ENCODE measurements at places on chromosomes 11 and 22.

DNA sequence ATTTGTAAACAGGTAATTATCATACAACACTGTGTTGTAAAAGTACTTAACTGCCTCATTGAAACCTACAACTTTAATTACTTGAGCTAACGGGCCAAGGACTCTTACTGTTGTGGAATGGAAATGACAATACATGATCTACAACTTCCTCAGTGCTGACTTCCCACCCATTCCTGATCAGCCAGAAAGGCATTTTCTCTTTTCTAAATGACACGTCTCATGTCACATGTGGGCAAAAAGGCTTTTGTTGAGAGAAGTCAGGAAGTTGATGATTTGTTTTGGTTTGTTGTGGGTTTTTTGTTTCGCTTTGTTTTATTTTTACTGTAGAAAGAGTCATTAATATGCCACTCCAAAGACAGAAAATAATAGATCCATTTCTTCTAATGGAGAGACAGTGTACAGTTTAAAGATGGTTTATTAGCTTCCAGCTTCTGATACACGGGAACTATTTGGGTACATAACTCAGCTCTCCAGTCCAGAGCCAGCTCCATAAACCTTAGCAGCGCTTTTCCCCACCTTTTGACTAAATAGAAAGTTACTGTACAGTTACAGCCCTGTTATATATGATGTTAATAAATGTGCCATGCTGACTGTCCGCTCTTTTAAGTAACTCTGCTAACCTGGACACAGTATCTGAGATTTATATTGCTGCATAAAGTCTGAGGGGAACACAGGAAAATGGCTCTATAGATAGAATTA, 509.4 kb upstream of the API5 start:
- DNase-seq, result no peak

DNA sequence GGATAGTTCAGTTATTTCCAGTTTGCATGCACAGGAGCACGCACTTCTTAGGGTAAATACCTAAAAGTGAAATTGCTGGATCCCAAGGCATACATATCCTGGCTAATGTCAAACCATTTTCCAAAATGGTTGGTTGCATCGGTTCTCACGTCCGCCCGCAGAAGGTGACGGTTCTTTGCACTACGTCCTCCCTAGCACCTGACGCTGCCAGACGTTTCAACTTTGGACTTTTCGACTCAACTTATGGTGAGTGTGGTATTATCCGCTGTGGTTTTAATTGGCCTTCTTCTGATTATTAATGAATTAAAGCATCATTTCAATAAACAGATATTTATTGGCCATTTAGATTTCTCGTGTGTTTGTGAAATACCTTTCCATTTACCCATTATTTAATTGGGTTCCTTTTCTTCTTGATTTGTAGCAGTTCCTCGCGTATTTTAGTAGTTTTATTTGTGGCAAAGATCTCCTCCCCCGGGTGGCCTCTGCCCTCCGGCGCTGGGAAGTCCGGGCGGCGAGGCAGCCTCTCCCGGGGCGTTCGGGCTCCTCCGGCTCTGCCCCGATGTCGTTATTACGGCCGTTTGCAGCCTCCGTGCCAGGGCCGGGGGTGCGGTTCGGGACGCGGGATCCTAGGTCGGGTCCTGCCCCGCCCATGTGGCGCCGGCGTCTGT, at the start of gene JHY:
TSS of gene JHY (plus strand) at position 571 of the 668 bp plus-strand sequence. CDS start 3,091 bp downstream, outside the sequence.
- peak; percentile 90 for DNase-seq

DNA sequence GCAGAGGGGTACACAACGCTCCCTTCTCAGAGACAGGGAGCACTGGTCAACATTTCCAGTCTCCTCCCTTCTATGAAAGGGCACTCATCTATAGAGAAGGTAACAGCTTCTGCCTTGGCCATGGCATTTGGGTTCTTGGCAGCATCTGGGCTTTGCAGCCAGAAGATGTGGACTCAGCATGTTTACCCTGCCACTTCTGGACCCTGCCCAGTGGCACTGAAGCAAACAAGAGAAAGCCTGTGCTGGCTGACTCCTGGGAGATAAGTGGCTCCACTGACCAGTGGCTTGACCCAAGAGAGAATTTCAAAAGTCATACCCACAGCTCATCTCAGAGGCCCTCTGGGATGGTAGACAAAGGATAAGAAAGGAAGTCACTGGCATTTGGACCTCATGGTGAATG, 8.0 kb downstream of the CSNK2A3 start:
- no peak for DNase-seq

GRCh38 chr11:2113776-2114175, 25.4 kb downstream of the IGF2 start:
- DNase-seq, result no peak

- no peak for DNase-seq
Observed at GRCh38 chr22:37335806-37336199, 53.5 kb downstream of the CYTH4 start.
